CD8-positive, alpha-beta memory T cell (primary cell): ENCODE measurements at places on chromosomes 5 and 9.

DNA sequence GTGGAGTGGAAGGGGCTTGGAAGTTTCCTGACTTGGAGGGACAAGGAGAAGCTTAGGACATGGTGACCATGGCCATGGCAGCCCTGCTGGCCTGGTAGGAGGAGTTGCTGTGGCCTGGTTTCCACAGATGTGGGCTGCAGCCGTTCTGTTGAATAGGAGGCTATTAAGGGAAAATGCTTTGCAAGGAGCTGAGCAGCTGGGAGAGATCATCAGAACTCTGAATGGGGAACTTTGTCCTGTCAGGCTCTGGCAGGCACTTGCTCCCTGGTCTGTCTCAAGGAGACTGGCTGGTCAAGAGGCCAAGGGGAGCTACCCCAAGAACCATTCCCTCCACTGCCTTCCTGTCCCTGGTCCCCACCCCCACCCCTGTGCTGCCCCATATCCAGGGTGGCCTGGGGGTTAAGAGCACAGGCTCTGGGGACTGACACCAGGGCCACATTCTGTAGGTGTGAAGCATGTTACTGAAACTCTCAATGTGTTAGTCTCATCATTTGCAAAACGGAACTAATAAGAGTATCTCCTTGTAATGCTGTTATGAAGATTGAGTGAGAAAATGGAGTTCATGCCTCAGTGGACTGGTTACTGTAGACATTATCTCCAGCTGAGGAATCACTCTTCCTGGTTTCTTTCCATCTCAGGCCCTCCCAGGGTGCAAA is 84.0 kb upstream of the ARAP3 start:
- DNase-seq = no peak

- DNase-seq = no peak
These were observed 14.4 kb upstream of the GDA start for GRCh38 chr9:72134801-72135200.

GRCh38 chr5:96717874-96718273 is 55.7 kb downstream of the CAST start:
- DNase-seq = no peak

DNA sequence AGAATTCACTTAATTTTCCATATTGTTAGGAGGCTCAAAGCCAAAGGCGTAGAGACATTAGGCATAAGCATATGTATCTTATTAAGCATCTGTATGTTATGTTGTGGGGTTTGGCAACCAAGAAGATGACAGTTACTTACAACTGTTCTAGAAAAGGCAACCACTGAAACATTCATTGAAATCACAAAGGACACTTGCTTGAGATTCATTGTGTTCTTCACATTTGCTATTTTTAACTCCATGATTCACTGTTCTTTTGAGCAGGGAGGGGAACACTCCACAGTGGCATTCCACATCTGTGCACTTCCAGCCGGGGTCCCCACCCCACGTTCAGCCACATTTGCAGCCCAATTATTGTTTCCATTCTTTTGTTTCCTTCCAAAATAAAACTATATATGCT is 107.1 kb downstream of the PALM2AKAP2 start:
- no peak for DNase-seq

- DNase-seq = peak; percentile 93
These were observed 18.1 kb downstream of the TCF7 start for GRCh38 chr5:134132372-134133187.

- DNase-seq = no peak
These were observed 957.3 kb downstream of the CDH12 start for GRCh38 chr5:21895766-21896350.

DNA sequence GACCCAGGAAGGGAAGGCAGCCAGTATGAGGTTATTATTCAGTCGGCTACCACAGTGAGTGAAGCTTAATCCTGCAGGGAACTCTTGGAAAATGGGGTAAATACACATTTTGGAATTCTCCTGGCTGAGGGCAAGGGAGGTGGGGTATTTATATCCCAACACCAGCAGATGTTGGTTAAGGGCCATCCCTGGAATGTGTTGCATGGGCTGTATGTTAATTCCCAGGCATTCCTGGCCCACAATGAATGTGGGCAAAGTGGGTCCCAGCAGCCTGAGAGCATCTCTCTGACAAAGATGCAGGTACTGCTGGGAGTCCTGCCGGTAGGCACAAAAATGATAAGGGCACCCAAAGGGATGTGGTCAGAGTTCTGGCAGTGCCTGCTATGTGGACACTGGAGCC is 2.9 kb upstream of the GPRIN1 start:
- no peak for DNase-seq

DNA sequence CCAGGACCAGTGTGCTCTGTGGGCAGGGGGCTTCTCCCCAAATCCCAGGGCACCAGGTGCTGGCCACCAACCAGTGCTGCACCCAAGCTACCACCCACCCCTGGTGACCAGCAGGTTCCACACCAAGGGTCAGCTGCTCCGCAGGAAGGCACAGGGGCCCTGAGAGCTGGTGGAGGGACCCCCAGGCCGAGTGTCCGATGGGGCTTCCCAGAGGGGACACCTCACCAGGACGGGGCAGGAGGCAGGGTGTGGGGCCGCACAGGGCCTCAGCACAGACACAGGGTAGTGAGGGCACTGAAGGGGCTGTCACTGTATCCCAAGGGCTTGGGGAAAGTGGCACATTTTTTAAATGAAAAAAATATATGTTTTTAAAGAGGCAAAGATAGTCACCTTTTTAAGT is 18.1 kb downstream of the LCN9 start:
- no peak for DNase-seq

DNA sequence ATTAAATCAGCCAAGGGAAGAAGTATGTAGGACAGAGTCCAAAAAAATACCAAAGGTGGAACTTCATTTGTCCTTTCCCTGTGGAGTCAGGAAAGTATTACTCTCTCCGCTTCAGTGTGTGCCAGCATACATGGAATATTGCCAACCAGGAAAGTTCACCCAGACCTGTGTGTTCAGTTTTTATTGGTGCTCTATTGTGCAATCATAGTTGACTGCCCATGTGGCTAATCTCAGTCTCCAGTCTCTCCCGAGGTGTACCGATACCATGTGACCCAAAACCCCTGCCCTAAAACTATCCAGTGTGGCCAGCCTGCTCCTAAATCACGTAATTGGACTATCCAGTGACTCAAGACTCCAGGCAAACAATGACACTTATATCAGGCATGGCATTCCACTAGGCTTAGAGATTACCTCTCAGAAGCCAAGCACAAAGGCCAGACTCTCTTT is 38.8 kb downstream of the NFX1 start:
- DNase-seq = no peak

- DNase-seq = no peak
These were observed 20.6 kb upstream of the HAND1 start for GRCh38 chr5:154498591-154498990.

DNA sequence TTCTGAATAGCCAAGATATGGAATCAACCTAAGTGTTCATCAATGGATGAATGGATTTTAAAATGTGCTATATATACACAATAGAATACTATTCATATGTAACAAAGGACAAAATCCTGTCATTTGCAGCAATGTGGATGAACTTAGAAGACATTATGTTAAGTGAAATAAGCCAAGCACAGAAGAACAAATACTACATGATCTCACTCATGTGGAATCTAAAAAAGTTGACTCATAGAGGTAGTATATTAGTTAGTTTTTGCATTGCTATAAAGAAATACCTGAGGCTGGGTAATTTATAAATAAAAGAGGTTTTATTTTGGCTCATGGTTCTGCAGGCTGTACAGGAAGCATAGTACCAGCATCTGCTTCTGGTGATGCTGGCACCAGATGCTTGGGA is 8.1 kb downstream of the CATSPER3 start:
- no peak for DNase-seq
